ENCODE measurements at places on chromosomes 4 and X.

GRCh38 chr4:89837993-89838390, 1.0 kb upstream of the SNCA start:
- DNase-seq, result no peak

- DNase-seq, result no peak
These were observed 69.2 kb downstream of the RPS6KA6 start for GRCh38 chrX:84118769-84119168.

DNA sequence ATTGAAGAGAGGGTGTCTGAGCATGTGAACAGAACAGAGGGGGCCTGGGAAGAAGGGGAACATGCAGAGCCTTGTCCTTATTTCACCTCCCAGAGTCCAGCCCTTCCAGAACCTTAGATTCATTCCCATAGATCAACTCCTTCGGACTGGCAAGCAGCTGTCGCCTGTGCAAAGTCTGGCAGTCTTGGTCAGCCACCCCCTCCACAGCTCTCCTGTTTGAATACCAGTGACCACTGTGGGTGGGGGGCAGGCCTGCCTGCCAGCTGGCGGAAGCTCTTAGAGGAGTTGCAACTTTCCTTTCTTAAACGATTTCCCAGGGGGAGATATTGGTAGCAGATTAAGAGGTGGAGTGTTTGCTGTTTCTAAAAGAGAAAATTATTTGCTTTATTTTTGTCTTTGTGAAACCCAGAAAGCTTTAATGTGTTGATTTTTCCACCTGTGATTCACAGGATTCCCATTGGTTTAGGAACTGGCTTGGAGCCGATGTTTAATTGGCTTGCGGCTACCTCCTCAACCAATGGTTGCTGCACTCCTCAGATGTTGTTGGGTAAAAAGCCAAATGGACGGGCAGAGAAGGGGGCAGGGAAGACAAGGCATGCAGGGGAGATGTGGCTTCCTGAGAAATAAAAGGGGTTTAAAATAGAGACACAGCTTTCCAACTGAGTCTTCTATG, 62.2 kb upstream of the PRPS1 start:
- DNase-seq, result no peak

DNA sequence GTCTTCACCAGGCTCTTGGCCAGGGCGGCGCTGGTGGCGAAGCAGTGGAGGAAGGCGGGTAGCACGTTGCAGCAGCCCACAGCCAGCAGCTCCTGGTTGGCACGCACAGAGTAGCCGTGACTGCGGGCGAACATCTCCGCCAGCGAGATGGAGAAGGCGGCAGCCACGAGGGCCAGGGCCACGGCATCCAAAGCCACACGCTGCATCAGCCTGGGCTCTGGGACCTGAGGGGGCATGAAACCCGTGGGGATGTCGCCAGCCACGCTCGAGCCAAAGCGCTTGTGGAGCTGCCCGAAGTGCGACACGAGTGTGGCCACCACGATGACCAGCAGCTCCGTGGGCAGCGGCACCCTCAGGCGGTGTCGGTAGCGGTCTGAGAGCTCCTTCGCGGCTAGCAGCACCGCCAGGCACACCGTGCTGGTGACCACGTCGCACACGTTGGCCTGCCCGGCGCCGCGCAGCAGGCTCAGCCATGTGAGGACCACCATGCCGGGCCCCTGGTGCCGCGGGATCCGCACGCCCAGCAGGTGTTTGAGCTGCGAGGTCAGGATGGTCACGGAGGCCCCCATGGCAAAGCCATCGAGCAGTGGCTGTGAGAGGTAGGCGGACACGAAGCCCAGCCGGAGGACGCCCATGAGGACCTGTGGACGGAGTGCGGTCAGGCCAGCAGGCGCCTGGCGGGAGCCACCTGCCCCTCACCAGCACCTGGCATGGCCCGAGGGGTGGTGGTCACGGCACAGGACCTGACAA, 3.1 kb downstream of the IDUA start:
- DNase-seq, result no peak

GRCh38 chr4:14257903-14258302, 630.4 kb upstream of the BOD1L1 start:
- no peak for DNase-seq

GRCh38 chrX:7139202-7140081, 8.1 kb upstream of the STS start:
- no peak for DNase-seq

GRCh38 chr4:86181585-86181984, 178.3 kb downstream of the MAPK10 start:
- no peak for DNase-seq

DNA sequence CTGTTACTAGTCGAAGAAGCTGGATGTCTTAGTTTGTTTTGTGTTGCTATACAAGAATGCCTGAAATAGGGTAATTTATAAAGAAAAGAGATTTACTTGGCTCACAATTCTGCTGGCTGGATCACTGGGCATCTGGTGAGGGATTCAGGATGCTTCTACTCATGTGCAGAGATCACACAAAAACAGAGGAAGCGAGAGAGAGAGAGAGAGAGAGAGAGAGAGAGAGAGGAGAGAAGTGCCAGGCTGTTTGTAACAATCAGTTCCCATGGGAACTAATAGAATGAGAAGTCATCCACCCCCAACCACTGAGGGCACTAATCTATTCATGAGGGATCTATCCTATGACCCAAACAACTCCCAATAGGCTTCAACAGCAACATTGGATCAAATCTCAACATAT, 66.2 kb upstream of the FAM9A start:
- no peak for DNase-seq

- DNase-seq, result no peak
These were observed 902 bp upstream of the LARP1B start for GRCh38 chr4:128060121-128060698.

GRCh38 chrX:110318664-110318968, 731 bp upstream of the AMMECR1 start:
- no peak for DNase-seq

GRCh38 chrX:153897899-153898298, 6.6 kb upstream of the AVPR2 start:
- DNase-seq, result no peak

GRCh38 chrX:10135561-10136399, 21.0 kb upstream of the CLCN4 start:
- no peak for DNase-seq

DNA sequence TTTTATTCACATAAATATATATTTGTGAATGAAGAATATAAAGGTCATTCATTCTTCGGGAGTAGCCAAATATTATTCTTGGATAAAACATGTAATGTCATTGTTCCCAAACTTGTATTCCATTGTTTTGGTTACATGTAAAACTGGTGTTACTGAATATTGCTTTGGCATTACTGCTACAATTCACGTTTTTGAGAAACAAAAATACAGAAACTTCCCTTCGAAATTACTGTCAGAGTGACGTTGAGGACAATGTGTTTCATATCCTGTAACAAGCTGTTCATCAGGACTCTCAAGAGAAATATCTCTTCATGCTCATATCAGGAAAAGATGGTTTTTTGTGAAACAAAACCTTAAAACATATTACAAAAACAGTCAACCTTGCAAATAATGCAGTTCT, 258.9 kb upstream of the DDX53 start:
- DNase-seq, result no peak

GRCh38 chr4:32133734-32134133, 1413.6 kb downstream of the PCDH7 start:
- no peak for DNase-seq

DNA sequence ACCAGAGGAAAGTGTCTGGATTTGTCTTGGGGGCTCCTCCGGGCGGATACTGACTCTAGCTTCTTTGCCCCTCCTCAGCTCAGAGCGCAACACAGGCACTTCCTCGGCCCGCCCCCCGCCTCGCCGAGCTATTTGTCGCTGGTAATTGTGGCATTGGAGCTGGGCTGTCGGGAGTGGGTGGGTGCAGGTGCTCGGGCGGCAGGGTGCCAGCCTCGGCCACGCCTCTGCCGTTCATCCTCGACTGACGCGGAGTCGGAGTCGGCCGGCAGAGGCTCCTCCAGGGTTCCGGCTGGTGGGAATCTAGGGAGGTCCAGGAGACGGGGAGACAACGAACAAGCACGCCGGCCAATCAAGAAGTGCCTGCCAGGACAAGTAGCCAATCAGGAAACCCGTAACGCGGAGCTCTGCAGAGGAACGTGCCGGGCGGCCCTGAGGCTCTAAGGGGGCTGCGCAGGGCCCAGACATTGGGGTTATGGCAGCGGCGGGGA, 3.9 kb upstream of the SYN1 start:
- DNase-seq, result peak; percentile 39
